Non-pigmented ciliary epithelial cell (primary cell): ENCODE measurements at places on chromosomes 3 and 15.

- DNase-seq: no peak
Observed at GRCh38 chr3:48427630-48427962, 2.3 kb downstream of the PLXNB1 start.

GRCh38 chr3:105835606-105836005 is 33.2 kb downstream of the CBLB start:
- no peak for DNase-seq

GRCh38 chr3:141402476-141403171 is 34.3 kb downstream of the ZBTB38 start:
- no peak for DNase-seq

DNA sequence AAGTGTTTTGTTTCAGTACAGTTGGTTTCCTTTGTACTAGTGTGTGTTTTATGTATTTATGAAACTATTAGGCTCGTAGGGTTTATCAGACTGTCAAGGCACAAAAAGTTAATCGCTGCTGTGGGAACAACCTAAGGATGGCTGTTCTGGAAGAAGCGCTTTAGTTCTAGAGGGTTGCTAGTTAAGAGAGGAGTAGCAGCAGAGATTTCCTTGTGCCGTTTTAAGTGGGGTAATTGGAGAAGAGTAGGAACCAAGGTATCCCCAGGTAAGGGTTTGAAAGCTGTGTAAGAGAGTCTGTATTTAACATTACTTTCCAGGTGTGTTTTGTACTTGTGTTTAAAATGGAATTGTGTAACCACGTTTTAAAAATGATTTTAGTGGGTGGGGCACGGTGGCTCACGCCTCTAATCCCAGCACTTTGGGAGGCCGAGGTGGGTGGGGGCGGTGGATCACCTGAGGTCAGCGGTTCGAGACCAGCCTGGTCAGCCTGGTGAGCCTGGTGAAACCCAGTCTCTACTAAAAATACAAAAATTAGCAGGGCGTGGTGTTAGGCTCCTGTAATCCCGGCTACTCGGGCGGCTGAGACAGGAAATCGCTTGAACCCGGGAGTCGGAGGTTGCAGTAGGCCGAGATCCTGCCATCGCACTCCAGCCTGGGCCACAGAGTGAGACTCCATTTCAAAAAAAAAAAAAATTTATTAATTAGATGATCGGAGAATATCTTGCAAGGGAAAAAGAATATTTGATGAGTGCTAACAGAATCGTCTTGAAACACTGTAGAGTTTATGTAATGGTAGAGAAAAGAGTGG is 2.6 kb downstream of the MORF4L1 start:
- DNase-seq: no peak

- no peak for DNase-seq
Observed at GRCh38 chr15:45855210-45855906, 220.5 kb downstream of the SQOR start.
